MCF 10A (cell line): ENCODE measurements at places on chromosomes 3 and 15.

DNA sequence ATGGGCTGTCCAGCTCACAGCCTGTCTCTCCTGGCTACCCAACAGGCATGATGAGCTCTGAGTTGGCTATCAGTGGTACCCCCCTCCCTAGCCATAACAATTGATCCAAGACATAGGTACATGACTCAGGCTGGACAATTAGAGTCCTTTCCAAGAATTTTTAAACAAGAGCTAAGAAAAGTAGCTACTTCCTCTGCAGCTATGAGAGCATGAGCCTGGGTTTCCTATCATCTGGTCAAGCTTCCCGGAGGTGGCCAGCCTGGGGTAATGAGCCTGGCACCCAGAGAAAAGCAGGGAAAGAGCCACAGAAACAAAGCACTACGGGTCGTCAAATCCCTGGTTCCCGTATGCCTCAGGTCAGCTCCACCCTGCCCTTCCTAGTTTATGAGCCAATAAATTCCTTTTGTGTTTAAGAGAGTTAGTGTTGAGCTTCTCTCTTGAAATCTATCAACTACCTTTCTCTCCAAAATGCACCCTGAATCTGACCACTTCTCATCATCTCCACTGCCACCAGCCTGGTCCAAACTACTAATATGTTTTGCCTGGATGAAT is 2.3 kb upstream of the SLC51B start:
- no peak for DNase-seq

DNA sequence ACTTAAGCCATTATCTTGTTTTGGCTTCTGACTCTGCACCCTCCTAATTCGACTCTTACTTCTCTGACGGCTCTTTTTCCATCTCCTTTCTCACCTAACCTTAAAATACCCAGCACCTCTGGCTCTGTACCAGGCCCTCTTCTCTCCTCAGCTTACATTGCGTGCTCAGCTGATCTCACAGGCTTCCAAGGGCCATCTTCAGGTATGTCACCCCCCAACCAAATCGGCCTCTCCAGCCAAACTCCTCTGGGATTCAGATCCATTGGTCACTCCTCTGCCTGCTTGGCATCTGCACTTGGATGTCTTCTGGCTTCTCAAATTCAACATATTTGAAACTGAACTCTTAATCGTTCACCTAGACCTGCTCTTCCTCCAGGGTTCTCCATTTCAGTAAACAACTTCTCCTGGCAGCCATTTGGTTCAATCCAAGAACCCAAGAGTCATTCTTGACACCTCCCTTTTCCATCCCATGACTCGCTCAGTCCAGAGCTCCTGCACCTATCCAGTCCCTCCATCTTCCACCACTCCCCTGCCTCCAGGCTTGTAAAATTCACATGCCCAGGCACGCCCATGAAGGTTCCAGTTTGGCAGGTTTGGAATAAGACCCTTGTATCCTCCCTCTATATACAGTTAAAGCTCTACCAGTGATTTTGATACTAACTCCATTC is 35.2 kb upstream of the SLC41A3 start:
- no peak for DNase-seq

DNA sequence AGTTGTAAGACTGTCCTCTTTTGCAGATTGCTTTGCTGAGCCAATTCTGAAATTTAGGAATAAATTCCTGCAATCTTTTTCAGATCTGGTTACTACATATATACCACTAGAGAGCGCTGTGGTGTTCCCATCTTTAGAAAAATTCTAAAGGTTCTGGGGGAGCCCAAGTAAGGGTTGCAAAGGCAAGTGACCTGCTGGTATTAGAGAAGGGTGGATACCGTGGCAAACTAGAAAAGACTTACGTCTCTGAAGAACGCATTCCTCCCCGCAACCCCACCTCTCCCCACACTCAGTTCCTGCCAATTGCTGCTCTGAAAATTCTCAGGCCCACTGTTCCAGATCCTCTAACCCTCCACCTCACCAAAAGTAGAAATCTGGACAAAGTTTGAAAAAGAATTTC is 48.5 kb downstream of the EFHB start:
- peak; percentile 45 for DNase-seq

DNA sequence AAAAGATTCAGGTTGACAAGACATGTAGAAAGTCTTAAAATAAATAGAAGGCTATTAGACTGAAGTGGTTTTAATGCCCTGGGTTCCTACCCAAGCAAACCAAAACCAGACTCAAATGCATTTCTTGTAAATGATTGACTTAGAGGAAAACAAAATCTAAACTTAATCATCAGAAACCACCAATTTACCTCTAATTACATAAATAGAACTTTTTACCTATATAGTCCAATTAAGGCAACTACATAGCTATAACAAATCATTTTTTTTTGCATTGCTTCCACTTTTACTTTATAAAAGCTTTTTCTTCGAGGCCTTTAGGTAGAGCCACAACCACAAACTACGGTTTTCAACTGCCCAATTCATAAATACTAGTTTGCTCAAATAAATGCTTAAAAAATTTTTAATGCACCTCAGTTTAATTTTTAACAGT is 231.3 kb upstream of the ARHGEF26 start:
- DNase-seq: no peak

- no peak for DNase-seq
These were observed 19.4 kb upstream of the ATP8B4 start for GRCh38 chr15:50138391-50138790.

DNA sequence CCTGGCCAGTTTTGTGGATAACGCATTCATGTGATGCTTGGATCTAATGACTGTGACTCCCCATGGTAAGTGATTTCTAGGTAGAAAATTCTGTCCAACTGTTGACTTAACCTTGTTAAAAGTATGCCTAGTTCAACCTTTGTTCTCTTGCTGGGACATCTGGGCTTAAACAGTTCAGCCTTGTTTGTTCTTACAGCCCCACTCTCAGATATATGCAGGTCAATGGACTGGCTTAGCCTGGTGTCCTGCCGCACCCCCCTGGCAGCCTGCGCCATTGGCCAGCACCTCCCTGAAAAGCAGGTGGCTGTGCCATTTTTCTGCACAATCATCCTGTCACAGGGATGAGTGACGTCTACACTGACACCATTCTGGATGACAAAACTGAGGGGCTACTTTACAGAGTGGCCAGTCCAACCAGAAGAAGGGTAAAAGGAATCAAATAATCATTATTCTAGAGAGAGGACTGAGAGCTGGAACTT is 244.7 kb upstream of the ONECUT1 start:
- DNase-seq: no peak
